B cell (primary cell): ENCODE measurements at places on chromosomes 4 and X. TPM values are rescaled to one million over a fixed set of nuclear protein-coding genes. Genes with fewer than 3 reads are reported as not detected.

FAM53A gene
- 1.8 and 4.2 TPM in 2 replicates for total RNA-seq

CTAG1A gene
- not detected in 2 replicates for total RNA-seq

PPP4R3C gene
- not detected in 2 replicates for total RNA-seq

SLC25A6 gene
- 323 and 343 TPM in 2 replicates for total RNA-seq

TRIM61 gene
- 2.2 and 2.3 TPM in 2 replicates for total RNA-seq

FRMPD4 gene
- total RNA-seq, result not detected in 2 replicates

MAGEC3 gene
- not detected in 2 replicates for total RNA-seq

CTAG2 gene
- total RNA-seq, result not detected in 2 replicates

TLR6 gene
- 54.4 and 60.6 TPM in 2 replicates for total RNA-seq

RAB39B gene
- total RNA-seq, result 7.8 and 8.8 TPM in 2 replicates

HSFX4 gene
- total RNA-seq, result not detected in 2 replicates

SH2D1A gene
- not detected in 2 replicates for total RNA-seq

SGMS2 gene
- total RNA-seq, result not detected in 2 replicates

ARHGEF38 gene
- total RNA-seq, result not detected in 2 replicates

HGFAC gene
- total RNA-seq, result not detected in 2 replicates

TCEAL2 gene
- not detected in 2 replicates for total RNA-seq

TRPC3 gene
- not detected in 2 replicates for total RNA-seq

TBC1D25 gene
- total RNA-seq, result 24.6 and 25.2 TPM in 2 replicates

BRS3 gene
- not detected in 2 replicates for total RNA-seq

PITX2 gene
- total RNA-seq, result not detected in 2 replicates

HCCS gene
- 16.7 and 19.1 TPM in 2 replicates for total RNA-seq

LANCL3 gene
- 0.12 and 0.17 TPM in 2 replicates for total RNA-seq

AR gene
- not detected in 2 replicates for total RNA-seq

ARSJ gene
- not detected in 2 replicates for total RNA-seq

CENPVL2 gene
- total RNA-seq, result not detected in 2 replicates

CC2D2A gene
- not detected in 2 replicates for total RNA-seq

SMIM31 gene
- total RNA-seq, result not detected in 2 replicates

COL25A1 gene
- total RNA-seq, result not detected in 2 replicates

KIAA1210 gene
- not detected in 2 replicates for total RNA-seq

S100P gene
- total RNA-seq, result not detected in 2 replicates

AWAT1 gene
- total RNA-seq, result not detected in 2 replicates

METTL14 gene
- total RNA-seq, result 65.6 and 74.8 TPM in 2 replicates

KLKB1 gene
- total RNA-seq, result 0.44 and 0.73 TPM in 2 replicates

CACNA1F gene
- 6.7 and 8.2 TPM in 2 replicates for total RNA-seq

YY2 gene
- total RNA-seq, result 2.6 and 3.0 TPM in 2 replicates

NXF2B gene
- total RNA-seq, result not detected in 2 replicates

AWAT2 gene
- not detected in 2 replicates for total RNA-seq

SLC34A2 gene
- not detected in 2 replicates for total RNA-seq

OPHN1 gene
- total RNA-seq, result 0.15 and 0.17 TPM in 2 replicates

GABRB1 gene
- not detected in 2 replicates for total RNA-seq

IL2 gene
- total RNA-seq, result not detected in 2 replicates

DGKK gene
- total RNA-seq, result not detected in 2 replicates

CCSER1 gene
- total RNA-seq, result 39.5 and 42.9 TPM in 2 replicates

ZCCHC18 gene
- total RNA-seq, result 15.1 and 16.9 TPM in 2 replicates

ADAMTS3 gene
- not detected in 2 replicates for total RNA-seq

ELF2 gene
- total RNA-seq, result 97.5 and 103 TPM in 2 replicates

PLXNA3 gene
- total RNA-seq, result 114 and 120 TPM in 2 replicates

JAKMIP1 gene
- 0.17 and 0.49 TPM in 2 replicates for total RNA-seq

ARX gene
- total RNA-seq, result not detected in 2 replicates
